ENCODE measurements at places on chromosomes 6 and 20. TPM values are rescaled to one million over a fixed set of nuclear protein-coding genes. Genes with fewer than 3 reads are reported as not detected.

DNA sequence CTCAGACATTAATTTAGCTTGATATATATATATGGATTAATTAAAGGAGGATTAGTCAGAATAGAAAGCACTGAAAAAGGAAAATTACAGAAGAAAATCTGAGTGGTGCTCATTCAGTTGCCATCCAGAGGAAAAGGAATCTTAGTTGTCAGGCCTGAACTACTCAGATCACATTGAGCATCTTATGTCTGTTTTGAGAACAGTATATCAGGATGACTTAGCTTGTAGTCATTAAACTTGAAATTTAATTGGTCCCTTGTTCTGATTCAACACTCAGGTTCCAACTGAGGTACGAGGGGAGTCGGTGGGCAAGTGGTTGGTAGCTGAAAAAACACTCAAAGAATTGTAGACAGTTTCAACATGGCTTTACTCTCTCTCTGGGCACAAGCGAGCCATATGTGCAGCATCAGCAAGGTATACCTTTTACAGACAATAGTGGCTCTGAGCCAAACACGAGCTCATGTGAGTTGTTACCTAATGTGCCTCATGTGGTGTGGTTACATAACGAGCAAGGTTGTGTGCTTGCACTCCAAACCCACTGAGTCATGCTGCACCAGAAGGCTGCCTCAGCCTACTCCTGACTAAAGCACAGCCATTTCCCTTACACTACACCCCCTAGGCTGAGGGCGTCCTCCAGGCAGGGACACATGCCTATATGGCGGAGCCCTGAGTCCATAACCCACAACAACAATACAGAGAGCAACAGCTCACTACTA, 73.0 kb upstream of the HMGN3 start:
- H3K27me3 ChIP-seq: no peaks in the 10 kb centered on the region
- H3K4me1 ChIP-seq: no peaks in the 10 kb centered on the region
- no peak overlapping the region for H3K27ac ChIP-seq
- H3K4me3 ChIP-seq: no peak overlapping the region

- DNase-seq: no peak
- H3K4me1 ChIP-seq: peaks cover 58% of the 10 kb centered on the region
- H3K4me3 ChIP-seq: no peak overlapping the region
- H3K27me3 ChIP-seq: no peaks in the 10 kb centered on the region
- peaks cover 33% of the 10 kb centered on the region for H3K36me3 ChIP-seq
Measured at GRCh38 chr6:157571269-157571668, 190.3 kb downstream of the ZDHHC14 start.

- H3K4me3 ChIP-seq: no peak overlapping the region
- peaks cover 2% of the 10 kb centered on the region for H3K4me1 ChIP-seq
- H3K36me3 ChIP-seq: no peaks in the 10 kb centered on the region
- H3K27me3 ChIP-seq: peaks cover 19% of the 10 kb centered on the region
- no peak for DNase-seq
Measured at GRCh38 chr6:13216236-13217014, 111.9 kb downstream of the TBC1D7 start.

DNA sequence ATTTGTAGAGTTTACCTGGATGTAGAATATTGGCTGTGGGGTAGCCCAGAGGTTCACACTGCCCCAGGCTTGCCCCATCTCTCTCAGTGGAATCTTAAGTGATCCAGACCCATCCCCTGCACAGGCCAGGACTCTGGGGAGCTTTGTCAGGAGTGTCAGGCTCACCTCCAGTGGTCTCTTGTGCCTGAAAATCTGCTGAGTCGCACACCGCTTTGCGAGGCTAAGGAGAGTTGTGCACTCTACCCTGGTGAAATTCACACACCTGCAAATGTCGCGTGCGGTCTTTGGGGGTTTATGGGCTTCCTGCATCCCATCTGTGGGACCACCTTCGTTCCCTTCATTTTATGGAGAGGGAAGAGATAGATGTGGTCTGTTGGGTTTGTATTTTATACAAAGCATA, 63.6 kb upstream of the KIF25 start:
- H3K27me3 ChIP-seq: peaks cover 7% of the 10 kb centered on the region
- H3K4me3 ChIP-seq: no peak overlapping the region
- H3K36me3 ChIP-seq: no peaks in the 10 kb centered on the region
- no peak overlapping the region for H3K27ac ChIP-seq
- H3K4me1 ChIP-seq: no peaks in the 10 kb centered on the region

DNA sequence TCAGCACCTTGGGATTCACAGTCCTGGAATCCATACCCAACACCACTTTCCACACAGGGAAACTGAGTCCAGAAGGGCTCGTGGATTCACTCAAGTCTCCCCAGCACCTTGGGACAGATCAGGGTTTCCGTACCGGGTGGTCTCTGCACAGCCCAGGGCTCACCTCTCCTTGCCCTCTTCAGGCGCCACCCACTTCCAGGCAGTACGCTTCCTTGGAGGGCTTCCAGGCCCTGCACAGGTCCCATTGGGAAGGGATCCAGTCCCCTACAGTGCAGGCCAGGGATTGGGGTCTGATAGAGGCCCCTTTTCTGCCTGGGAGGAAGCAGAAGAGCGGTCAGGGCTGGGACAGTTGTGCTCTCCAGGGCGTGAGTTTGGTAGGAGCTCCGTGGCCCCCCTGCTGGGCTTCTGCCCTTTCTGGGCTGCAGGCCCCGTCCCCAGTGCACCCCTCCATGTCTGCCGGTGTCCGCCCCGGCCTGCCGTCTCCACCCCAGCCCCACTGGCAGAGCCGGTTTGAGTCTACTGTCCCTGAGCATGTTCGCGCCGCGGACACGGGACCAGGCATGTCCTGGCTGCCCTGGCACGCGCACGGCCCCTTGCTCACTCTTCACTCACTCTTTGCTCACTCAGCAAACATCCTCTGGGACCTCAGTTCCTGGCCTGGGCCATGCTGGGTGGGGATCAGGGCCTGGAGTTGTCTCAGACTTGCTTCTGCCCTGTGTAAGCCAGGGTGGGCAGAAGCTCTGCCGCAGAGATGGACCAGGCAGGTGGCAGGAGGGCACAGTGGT, 12.6 kb downstream of the SRC start:
- no peak overlapping the region for H3K4me3 ChIP-seq
- H3K27me3 ChIP-seq: no peaks in the 10 kb centered on the region
- peaks cover 3% of the 10 kb centered on the region for H3K4me1 ChIP-seq
- no peaks in the 10 kb centered on the region for H3K36me3 ChIP-seq
- DNase-seq: no peak

- no peak overlapping the region for H3K27ac ChIP-seq
- no peaks in the 10 kb centered on the region for H3K36me3 ChIP-seq
- DNase-seq: peak; percentile 21
Measured at GRCh38 chr6:168355716-168356522, 36.3 kb upstream of the DACT2 start.

- no peak overlapping the region for H3K27ac ChIP-seq
- no peak overlapping the region for H3K4me3 ChIP-seq
- no peaks in the 10 kb centered on the region for H3K36me3 ChIP-seq
Measured at GRCh38 chr6:32332433-32332832, 39.3 kb downstream of the TSBP1 start.

The PANK2 gene
- total RNA-seq: 74.4 TPM

- H3K27ac ChIP-seq: no peak overlapping the region
- no peaks in the 10 kb centered on the region for H3K4me1 ChIP-seq
- no peaks in the 10 kb centered on the region for H3K36me3 ChIP-seq
- no peaks in the 10 kb centered on the region for H3K27me3 ChIP-seq
Measured at GRCh38 chr20:60000271-60001042, 42.2 kb downstream of the CDH26 start.

DNA sequence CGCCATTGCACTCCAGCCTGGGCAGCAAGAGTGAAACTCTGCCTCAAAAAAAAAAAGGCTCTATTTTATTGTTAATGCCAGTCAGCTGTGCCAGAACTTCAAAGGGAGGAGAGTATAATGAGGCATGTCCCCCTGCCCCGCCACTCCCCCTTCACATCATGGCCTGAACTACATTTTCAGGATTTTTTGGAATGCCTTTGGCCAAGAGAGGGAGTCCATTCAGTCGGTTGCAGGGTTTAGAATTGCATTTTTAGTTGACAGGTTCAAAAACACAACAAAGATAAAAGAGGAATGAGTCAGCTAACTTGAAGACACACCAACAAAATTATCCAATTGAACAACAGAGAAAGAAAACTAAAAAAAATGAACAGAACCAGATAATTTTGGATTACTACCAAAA, 59.1 kb downstream of the CEP43 start:
- H3K36me3 ChIP-seq: no peaks in the 10 kb centered on the region
- H3K27me3 ChIP-seq: peaks cover 28% of the 10 kb centered on the region
- H3K4me1 ChIP-seq: peaks cover 4% of the 10 kb centered on the region
- H3K27ac ChIP-seq: no peak overlapping the region
- H3K4me3 ChIP-seq: no peak overlapping the region
- DNase-seq: no peak

GRCh38 chr20:11924923-11925322, 7.2 kb downstream of the BTBD3 start:
- no peaks in the 10 kb centered on the region for H3K27me3 ChIP-seq
- DNase-seq: no peak
- no peaks in the 10 kb centered on the region for H3K4me1 ChIP-seq
- H3K27ac ChIP-seq: no peak overlapping the region

The LAMP5 gene
- total RNA-seq: not detected

- peaks cover 80% of the 10 kb centered on the region for H3K4me1 ChIP-seq
- H3K27me3 ChIP-seq: no peaks in the 10 kb centered on the region
- H3K4me3 ChIP-seq: peak overlapping the region; percentile 55
- H3K36me3 ChIP-seq: peaks cover 14% of the 10 kb centered on the region
Measured at GRCh38 chr6:14452567-14453527, 335.3 kb downstream of the CD83 start.

The BICRAL gene
- 18.0 TPM for total RNA-seq

- H3K36me3 ChIP-seq: no peaks in the 10 kb centered on the region
- H3K4me1 ChIP-seq: peaks cover 1% of the 10 kb centered on the region
- DNase-seq: no peak
- H3K27me3 ChIP-seq: peaks cover 23% of the 10 kb centered on the region
Measured at GRCh38 chr6:133247581-133247980, 6.4 kb downstream of the EYA4 start.

DNA sequence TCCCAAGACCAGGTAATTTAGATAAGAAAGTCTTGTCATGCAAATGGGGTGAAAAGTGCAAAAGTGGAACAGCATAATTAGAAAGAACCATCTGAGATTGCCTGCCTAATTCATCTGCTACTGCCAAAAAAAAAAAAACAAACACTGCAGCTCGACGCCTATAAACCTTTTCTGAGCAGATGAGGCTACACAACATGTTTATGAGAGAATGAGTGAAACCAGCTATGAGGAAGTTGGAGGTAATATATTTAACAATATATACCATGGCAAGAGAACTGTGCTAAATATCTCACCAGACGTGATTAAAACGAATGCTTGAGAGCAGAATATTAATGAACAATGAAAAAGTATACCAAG, 50.0 kb downstream of the LAMA4 start:
- H3K27me3 ChIP-seq: peaks cover 37% of the 10 kb centered on the region
- H3K36me3 ChIP-seq: no peaks in the 10 kb centered on the region
- no peak overlapping the region for H3K4me3 ChIP-seq
- no peak overlapping the region for H3K27ac ChIP-seq
- H3K4me1 ChIP-seq: no peaks in the 10 kb centered on the region

DNA sequence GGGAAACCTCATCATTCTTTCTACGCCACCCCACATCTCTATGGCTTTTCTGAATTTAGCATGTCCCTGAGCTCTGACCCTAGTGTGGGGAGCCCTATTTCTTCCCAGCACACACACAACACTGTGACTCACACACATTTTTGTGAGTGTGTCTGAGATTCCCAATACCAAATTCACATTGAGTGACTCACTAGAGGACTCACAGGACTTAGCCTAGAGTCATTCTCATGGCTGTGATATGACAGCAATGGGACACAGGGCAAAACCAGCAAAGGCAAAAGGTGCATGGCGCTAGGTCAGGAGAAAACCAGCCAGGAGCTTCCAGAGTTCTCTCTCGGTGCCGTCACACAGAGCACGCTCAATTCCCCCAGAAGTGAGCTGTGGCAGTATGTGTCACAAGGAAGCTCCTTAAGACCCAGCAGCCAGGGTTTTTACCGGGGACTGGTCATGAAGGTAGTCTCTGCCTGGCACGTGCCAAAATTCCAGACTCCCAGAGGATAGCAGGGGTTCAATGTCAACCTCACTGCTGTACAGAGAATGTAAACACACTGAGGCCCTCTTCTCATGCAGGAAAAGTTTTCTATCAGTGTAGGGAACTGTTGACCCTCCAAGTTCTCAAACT, 6.2 kb downstream of the CSTL1 start:
- H3K4me3 ChIP-seq: no peak overlapping the region
- H3K4me1 ChIP-seq: peaks cover 17% of the 10 kb centered on the region
- no peak for DNase-seq
- peaks cover 2% of the 10 kb centered on the region for H3K27me3 ChIP-seq
- no peaks in the 10 kb centered on the region for H3K36me3 ChIP-seq
- no peak overlapping the region for H3K27ac ChIP-seq

The CNKSR3 gene
- not detected for total RNA-seq

The DEF6 gene
- total RNA-seq: 191 TPM

- no peak overlapping the region for H3K4me3 ChIP-seq
- no peak for DNase-seq
- no peaks in the 10 kb centered on the region for H3K4me1 ChIP-seq
- H3K27ac ChIP-seq: no peak overlapping the region
- H3K27me3 ChIP-seq: no peaks in the 10 kb centered on the region
- no peaks in the 10 kb centered on the region for H3K36me3 ChIP-seq
Measured at GRCh38 chr6:107075951-107076381, 39.3 kb downstream of the BEND3 start.

The CLPSL1 gene
- not detected for total RNA-seq

The LIME1 gene
- total RNA-seq: 163 TPM

DNA sequence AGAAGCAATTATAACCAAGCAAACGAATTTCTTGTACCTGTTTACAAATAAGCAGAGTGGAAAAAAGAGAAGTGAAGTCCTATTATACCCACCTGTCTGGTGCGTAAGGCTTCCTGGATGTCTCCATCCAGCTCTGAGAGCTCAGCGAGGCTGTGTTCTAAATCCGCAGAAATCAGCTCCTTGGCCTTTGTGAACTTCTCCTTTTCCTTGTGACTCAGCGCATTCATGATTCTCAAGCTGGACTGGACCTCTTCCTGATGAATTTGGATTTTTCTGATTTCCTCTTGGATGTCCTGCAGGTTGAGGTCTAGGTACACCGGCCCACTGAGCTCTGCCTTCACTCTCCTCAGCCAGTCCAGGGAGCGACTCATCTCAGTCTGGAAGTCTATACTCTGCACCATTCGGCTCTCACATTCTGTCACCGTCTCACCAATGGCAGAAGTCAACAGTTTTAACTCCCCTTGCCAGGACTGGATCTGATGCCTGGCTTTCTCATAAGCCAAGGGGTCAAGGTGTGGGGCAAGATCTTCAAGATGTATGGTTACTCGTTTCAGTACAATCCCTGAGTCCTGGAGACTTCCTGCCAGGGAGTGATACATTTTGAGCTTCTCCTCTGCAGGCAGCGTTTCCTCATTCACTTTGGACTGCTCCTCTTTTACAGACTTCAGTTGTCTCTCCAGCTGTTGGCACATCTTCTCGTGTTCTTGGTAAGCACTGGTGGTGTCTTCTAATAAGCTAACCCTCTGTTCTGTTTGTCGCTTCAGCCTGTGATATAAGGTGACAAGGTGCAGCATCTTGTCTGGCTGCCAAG, 307.3 kb downstream of the SYNE1 start:
- no peak overlapping the region for H3K4me3 ChIP-seq
- no peaks in the 10 kb centered on the region for H3K4me1 ChIP-seq
- no peak overlapping the region for H3K27ac ChIP-seq
- no peak for DNase-seq

The TPD52L1 gene
- total RNA-seq: not detected

- H3K4me1 ChIP-seq: no peaks in the 10 kb centered on the region
- H3K36me3 ChIP-seq: no peaks in the 10 kb centered on the region
- DNase-seq: no peak
- H3K27ac ChIP-seq: no peak overlapping the region
- no peaks in the 10 kb centered on the region for H3K27me3 ChIP-seq
Measured at GRCh38 chr20:15925376-15925775, 647.9 kb downstream of the KIF16B start.

- no peak overlapping the region for H3K4me3 ChIP-seq
- peaks cover 26% of the 10 kb centered on the region for H3K27me3 ChIP-seq
- peaks cover 20% of the 10 kb centered on the region for H3K4me1 ChIP-seq
- no peak overlapping the region for H3K27ac ChIP-seq
Measured at GRCh38 chr6:169557887-169558286, 143.9 kb downstream of the WDR27 start.
